ENCODE measurements at places on chromosomes 3 and 15.

DNA sequence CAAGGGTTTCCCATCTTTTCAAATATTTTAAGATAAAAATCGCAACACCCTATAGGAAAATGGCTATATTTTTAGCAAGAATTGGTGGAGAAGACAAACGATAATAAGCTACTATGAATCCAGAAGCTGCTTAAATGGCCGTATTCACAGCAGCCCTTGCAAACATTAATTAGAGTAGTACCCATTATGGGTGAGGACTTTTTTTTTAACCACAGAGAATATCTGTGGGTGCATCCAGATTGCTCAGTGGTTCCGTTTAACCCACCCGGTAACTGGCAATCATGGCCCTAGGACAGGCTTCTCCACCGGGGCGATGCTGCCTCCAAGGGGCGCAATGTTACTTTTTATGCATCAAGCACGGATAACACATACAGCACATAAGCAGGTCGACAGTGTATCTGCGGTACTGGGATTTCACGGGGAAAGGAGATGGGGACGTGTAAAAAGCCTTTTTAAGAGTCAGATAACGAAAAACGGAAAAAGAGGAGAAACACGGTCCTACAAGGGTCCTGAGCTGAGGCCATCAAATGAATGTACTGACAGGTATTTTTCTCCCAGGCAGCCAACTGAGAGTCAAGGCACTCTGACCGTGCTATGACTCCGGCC is 968 bp upstream of the TMEM266 start:
- peak; percentile 15 for DNase-seq

DNA sequence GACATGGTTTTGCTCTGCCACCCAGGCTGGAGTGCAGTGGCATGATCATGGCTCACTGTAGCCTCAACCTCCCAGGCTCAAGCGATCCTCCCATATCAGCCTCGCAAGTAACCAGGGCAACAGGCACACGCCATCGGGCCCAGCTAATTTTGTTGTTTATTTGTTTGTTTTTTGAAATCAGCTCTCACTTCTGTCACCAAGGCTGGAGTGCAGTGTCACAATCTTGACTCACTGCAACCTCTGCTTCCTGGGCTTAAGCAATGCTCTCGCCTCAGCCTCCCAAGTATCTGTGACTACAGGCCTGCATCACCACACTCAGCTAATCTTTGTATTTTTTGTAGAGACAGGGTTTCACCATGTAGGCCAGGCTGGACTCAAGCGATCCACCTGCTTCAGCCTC is 26.3 kb upstream of the PLCH1 start:
- no peak for DNase-seq

DNA sequence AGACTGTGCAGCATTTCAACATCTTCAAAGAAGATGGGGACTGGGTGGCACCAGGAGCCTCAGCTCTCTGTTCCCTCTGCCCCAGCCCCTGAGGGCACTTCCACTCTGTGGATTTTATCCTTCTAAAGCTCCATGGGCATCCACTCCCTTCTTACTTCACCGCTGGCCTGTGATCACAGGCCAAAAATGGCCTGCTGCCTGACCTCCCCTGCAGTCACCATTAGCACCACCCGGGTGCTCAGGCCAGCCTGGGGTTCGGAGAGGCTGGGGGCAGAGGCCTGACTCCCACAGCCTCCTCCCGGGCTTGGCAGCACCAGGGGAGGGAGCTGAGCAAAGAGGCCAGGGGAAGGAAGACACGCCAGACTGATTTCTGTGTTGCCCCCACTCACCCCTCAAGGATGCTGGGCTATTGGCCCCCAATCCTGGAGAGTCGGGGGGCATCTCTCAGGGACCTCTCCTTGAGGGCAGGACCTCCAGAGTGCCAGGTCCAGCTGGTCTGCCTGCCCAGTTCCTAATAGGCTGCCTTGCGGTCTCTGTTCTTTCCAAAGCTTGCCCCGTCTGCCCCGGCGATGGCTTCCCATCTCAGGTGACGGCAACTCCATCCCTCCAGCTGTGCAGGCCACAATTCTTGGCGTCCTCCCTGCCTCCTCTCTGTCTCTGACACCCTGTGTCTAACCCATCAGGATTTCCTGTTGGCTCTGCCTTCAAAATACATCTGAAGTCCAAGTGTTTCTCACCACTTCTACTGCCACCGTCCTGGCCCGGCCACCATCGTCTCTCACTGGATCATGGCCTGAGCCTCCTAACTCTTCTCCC is 67.1 kb downstream of the EXOG start:
- DNase-seq = no peak

- DNase-seq = no peak
Measured at GRCh38 chr15:47505712-47506328, 211.5 kb upstream of the SEMA6D start.

- DNase-seq = no peak
Measured at GRCh38 chr3:11757441-11757875, 89.2 kb downstream of the TAMM41 start.

DNA sequence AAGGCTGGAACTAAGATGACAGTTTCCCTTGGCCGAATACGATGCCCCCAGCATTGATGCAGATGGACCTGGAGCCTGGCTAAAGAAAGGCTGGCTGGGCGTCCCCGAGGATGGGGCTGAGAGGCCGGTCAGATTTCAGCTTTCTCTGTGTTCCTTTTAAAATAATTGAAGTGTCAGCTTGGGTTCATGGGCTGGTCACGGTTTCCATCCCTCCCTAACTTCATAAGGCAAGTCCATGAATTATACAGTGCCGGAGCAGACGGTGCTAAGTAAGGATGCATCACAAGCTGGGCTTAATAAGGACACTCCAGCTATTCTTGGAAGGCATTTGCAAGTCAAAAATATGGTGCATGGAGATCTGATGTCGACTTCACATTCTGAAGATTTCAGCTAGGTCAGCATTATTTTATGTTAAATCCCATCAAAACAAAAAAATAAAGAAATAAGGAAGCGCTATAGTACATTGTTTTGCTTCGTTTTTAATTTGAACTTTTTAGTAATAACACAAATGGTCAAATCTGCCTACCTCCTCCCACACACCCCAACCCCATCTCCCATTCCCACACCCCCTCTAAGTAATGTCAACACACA is 220.8 kb downstream of the RPLP1 start:
- DNase-seq = no peak

DNA sequence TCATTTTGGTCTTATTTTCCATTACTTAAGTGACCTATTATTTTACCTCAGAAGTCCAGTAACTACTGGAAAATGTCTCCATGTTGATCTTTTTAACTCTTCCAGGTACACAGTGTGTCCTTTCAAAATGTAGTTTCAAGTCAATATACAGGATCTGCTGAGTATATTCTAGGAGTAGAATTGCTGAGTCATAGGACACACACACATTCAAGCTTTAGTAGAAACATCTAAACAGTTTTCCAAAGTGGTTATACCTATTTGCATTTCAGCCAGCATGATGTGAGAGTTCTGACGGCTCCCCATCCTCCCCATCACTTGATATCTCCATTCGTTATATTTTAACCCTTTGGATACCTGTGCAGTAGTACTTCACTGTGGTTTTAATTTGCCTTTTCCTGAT is 271.9 kb downstream of the MCTP2 start:
- DNase-seq = no peak

GRCh38 chr15:35522061-35522460 is 23.9 kb downstream of the DPH6 start:
- DNase-seq = no peak

GRCh38 chr3:85081191-85081906 is 122.6 kb downstream of the CADM2 start:
- DNase-seq = no peak

DNA sequence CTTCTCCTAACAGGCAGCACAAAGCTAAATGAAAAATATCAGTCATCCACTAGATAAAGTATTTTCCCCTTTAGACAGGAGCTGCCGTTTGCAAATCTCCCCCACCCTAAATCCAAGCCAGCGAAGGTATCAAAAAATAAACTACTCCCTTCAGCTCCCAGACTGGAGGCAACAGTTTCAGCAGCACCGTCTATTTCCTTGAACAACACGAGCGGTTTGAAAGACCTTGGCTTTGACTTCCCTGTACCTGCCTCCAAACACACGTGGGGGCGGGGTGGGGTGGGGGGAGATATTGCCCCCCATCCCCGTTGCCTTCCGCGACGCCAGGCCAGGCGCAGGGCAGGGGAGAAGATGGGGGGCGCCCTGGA is 832 bp upstream of the CACNA1D start:
- no peak for DNase-seq

DNA sequence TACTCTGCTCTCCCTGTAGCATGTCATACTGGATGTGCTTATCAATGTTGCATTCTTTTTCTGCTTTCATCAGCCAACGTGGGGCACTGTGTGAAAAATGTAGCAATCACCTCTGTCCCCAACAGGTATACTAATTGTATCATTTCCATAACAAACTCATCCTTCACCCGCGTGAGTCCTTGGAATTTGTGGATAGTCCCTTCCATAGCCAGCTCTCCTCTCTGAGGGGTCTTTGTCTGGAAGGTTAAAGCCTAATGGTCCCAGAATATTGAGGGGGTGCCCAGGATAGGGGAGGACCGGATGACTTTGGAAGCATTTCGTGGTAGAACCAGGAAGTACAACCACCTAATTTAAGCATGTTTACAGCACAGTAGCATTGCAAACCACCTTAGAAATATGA is 124.6 kb downstream of the FOXB1 start:
- DNase-seq = no peak

GRCh38 chr15:54681584-54681983 is 515.2 kb downstream of the RSL24D1 start:
- no peak for DNase-seq

- no peak for DNase-seq
Measured at GRCh38 chr3:163508206-163508605, 1570.1 kb downstream of the SI start.

GRCh38 chr3:45992133-45992729 is 3.4 kb downstream of the FYCO1 start:
- no peak for DNase-seq

GRCh38 chr15:25789211-25789610 is 73.9 kb downstream of the ATP10A start:
- no peak for DNase-seq

DNA sequence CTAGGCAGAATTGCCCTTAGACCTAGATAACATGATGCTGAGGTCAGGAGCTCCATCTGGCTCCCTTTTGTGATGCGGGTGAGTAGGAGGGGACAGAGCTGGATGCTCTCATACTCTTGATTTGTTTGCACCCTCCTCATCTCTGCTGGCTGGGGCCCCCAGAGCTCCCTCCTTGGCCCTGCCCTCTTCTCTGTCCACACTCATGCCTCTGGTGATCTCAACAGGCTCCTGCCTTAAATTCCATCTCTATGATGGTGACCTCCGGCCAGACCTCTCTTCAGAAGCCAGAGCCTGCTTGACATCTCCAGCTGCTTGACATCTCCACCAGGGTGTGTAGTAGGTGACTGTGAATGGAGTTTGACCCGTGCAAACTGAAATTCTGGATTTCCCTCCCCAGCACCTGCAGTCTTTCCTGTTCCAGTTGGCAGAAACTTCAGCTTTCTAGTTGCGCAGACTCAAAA is 4.3 kb upstream of the FGD5 start:
- DNase-seq = no peak

GRCh38 chr15:42151736-42152135 is 4.7 kb downstream of the PLA2G4F start:
- DNase-seq = no peak

DNA sequence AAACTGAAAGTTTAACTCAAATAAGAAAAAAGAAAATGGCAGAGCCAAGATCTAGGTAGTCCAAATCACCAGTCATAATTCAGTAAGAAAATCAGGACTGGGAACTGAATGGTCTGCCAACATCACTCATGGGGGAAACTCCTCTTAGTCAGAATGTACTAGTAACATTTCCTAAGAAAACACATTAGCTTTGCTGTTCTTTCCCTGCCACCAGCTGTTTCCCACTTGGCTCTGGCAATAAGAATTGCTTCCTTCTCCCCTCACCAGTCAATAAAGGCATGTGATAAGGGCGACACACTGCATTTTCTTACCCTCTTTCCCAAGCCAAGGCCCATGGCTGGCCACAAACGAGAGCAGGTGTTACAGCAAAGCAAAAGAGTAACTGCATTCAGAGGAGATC is 46.1 kb downstream of the PIK3R4 start:
- DNase-seq = no peak

GRCh38 chr15:40044717-40045571 is 6.0 kb upstream of the SRP14 start:
- DNase-seq = peak; percentile 89

DNA sequence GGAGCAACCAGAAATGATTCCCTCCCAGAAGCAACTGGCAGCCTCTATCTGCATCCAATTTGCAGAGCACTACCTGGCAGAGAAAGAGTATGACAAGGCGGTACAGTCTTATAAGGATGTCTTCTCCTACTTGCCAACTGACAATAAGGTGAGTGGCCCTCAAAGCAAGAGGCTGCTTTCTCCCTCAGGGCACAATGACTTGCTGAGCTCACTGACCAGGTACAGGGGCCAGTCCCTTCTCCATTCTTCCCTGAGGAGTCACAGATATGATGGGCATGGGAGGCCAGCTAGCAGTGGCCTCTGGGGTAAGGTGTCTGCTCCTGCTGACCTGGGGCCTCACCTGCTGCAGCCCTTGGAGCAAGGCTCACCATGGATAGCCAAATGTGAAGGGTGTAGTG is 20.3 kb downstream of the CSRNP1 start:
- no peak for DNase-seq

DNA sequence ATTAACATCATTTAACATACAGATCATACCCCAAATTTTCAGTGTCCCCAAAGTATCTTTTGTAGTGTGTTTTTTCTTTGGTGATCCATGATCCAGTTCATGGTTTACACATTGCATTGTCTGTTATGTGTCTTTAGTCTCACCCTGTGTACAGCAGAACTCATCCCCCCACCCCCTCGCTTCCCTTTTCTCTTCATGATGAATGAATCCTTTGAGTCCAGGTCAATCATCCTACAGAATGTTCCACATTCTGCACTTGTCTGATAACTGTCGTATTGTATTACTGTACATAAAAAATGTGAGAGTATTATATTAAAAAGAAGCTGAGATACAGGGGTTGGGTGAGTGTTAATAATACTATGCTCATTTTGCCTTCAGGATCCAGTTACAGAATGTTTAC is 14.6 kb upstream of the NIT2 start:
- no peak for DNase-seq

- DNase-seq = peak; percentile 33
Measured at GRCh38 chr3:158845765-158846350, 44.0 kb downstream of the MFSD1 start.

GRCh38 chr3:162632672-162633071 is 1136.1 kb downstream of the OTOL1 start:
- no peak for DNase-seq

DNA sequence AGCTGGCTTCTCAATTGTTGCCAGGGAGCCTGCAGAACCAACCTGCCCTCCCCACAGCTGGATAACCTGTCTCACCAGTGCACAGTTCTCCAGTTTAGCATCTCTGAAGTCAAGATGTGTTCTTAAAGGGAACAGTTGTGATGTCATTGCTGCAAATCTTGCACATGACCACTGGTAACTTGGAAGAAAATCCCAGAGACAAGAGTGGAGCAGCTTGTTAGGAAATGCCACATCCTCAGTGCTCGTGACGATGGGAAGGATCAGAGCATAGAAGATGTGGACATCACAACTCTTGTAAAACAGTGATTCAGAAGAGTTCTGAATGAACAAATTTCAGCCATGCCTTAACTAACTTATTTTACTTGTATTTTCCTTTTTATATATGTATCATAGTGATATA is 36.1 kb upstream of the LIMD1 start:
- no peak for DNase-seq

- DNase-seq = no peak
Measured at GRCh38 chr3:144529566-144529965, 557.9 kb downstream of the DIPK2A start.

GRCh38 chr3:44013967-44014366 is 227.7 kb upstream of the TOPAZ1 start:
- no peak for DNase-seq

GRCh38 chr15:98548139-98548971 is 100.0 kb upstream of the IGF1R start:
- peak; percentile 65 for DNase-seq

Data from stimulated activated CD4-positive, alpha-beta T cell treated with anti-CD3 and anti-CD28 coated beads, Interleukin-4, amount 100 ng/mL, for 24 hours (primary cell).